ENCODE measurements at places on chromosomes 16 and 17.

DNA sequence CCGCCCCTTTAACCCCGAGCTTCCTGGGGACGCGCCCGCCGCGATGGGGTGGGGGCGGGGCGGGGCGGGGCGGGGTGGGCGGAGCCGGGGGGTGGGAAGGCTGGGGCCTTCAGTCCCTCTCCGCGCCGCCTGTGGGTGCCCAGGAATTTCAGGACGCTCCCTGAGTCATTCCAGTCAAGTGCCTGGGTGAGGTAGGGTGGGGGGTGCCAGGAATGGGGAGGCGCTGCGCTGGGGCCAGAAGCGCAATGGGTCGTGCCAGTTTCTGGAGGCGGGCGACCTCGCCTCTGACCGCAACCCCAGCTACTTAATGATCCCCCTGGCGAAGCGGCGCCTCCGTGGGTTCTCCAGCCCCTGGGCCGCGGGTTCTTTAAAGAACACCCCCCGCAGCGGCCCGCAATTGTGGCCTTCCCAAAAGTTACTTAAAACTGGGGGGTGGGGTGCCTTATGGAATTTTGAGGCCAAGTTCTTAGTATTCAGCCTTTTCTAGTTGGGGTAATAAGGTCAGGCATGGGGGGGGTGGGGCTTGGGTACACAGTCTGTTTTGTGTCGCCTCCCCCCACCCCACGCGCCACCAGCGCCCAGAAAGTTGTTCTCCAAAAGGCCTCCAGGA, 826 bp upstream of the GSE1 start:
- no peak for DNase-seq

- no peak for DNase-seq
Observed at GRCh38 chr17:16952401-16952800, 19.5 kb downstream of the TNFRSF13B start.

DNA sequence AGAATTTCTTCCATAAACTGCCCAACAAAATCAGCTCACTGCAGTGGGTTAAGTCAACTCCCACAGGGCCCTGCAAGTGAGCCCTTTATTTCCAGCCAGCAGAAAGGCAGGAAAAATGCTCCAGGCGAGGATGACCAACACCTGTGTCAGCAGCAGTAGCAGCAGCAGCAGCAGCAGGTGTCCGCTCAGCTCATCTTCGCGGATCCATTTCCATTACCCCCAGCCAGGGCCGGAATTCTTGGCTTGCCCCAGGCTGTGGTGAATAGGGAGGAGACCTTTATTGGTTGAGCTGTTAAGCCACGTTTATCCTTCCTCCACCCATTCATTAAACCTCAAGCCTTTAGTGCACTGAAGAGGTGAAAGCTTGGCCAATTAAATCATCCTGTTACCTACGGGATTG, 46.2 kb downstream of the MARCHF10 start:
- no peak for DNase-seq

DNA sequence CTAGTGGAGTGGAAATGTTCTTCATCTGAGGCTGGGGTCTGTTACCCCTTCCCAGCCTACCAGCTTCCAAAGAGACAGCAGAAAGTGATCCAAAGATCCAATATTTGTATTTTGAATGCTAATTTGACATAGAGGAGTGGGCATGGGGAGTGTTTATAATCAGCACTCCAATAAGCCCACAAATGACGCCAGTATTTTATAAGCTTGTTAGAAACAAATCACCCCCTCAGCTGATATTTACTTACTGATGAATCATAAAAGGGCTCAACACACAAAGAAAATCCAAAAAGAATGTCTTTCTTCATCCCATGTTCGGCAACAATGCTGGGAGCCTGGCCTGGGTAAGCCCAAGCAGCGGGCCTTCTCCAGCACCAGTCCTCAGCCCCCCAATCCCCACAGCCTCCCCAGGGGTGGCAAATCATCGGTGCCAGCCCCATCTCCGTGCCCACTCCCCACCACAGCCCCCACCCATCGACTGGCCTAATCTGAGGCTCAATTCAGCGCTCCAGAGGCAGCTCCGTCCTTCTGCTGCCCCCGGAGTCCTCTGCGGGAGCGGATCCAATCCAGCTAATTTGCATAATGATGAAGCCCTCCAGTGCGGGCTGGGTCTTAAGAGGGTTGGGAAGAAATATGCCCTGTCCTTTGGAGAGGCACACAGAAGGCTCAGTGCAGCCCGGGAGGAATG, 169.5 kb downstream of the C16orf78 start:
- DNase-seq, result no peak

- DNase-seq, result no peak
Observed at GRCh38 chr16:65327346-65327745, 205.5 kb upstream of the CDH11 start.

GRCh38 chr17:7927596-7927995, 2.1 kb downstream of the KCNAB3 start:
- DNase-seq, result no peak

DNA sequence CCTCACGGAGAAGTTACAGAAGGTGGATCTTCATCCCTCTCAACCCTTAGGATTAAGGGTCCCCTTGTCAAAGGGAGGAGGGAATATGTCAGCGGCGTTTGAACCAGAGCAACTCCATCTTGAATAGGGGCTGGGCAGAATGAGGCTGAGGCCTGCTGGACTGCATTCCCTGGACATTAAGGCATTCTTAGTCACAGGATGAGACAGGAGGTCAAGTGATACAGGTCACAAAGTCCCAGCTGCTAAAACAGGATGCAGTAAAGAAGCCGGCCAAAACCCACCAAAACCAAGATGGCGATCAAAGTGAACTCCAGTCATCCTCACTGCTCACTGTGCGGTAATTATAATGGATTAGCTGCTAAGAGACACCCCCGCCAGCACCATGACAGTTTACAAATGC, 36.7 kb downstream of the RBFOX3 start:
- DNase-seq, result no peak

DNA sequence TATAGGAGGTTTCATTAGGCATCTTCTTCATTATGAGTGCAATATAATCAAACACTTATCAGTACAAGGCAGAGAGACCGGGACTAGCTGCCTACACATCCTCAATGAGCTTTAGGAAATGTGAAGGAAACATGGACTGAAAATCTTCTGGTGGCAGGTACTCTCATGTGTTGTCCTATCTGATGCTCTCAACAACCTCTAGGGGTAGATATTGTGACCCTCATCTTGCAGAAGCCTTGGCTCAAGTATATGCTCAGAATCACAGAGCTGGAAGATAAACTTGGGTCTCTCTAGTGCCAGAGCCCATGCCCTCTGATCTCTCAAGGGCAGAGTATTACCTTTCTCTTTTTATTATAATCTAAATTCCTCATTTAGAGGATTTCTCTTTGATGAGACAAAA, 181.6 kb upstream of the C17orf78 start:
- no peak for DNase-seq

GRCh38 chr17:78322858-78323455, 36.9 kb downstream of the SOCS3 start:
- no peak for DNase-seq

GRCh38 chr16:56237451-56237930, 46.2 kb downstream of the GNAO1 start:
- no peak for DNase-seq

GRCh38 chr16:54927125-54928015, 3.3 kb upstream of the IRX5 start:
- DNase-seq, result no peak

GRCh38 chr17:42389899-42390298, 1.7 kb upstream of the STAT3 start:
- DNase-seq, result no peak

- DNase-seq, result no peak
Observed at GRCh38 chr16:64280317-64280716, 841.5 kb downstream of the CDH11 start.

- DNase-seq, result no peak
Observed at GRCh38 chr16:11635113-11635652, 33.1 kb upstream of the SNN start.

Data from activated CD8-positive, alpha-beta memory T cell treated with anti-CD3 and anti-CD28 coated beads for 4 hours (primary cell).